ENCODE measurements at places on chromosomes 4 and X.

DNA sequence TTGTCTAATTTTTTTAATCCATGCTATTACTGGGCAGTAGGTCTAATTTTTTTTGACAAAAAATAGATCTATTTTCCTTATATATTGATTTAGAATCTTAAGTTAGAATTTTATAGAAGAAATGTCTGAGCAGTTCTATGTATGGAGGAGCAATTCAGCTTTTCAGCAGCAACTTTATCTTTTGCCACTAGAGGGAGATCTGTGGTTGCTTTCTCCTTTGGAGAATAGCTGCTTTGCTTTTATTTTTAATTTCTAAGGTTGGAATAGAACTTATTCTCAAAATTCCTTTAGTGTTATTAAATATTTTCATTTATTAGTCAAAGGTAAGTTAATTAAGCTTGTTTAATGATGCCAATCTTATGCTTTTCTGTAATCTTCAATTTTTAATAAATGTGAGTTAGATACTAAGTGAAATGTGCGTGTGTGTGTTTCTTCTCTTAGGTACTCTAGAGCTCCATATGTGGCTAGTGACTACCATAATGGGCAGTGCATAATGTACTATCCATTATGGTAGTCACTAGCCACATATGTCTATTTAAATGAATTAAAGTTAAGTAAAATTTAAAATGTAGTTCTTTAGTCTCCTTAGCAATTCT, 29.3 kb downstream of the FAM199X start:
- no peak for DNase-seq

- no peak for DNase-seq
These were observed 4.9 kb downstream of the SPRY1 start for GRCh38 chr4:123401271-123402120.

- no peak for DNase-seq
These were observed 35.4 kb upstream of the CDKL5 start for GRCh38 chrX:18389966-18390365.

- DNase-seq = no peak
These were observed 34.0 kb downstream of the GAK start for GRCh38 chr4:898123-898522.

Data from tibial artery (tissue), 4 donors.